ENCODE measurements at places on chromosomes 5 and 9.

DNA sequence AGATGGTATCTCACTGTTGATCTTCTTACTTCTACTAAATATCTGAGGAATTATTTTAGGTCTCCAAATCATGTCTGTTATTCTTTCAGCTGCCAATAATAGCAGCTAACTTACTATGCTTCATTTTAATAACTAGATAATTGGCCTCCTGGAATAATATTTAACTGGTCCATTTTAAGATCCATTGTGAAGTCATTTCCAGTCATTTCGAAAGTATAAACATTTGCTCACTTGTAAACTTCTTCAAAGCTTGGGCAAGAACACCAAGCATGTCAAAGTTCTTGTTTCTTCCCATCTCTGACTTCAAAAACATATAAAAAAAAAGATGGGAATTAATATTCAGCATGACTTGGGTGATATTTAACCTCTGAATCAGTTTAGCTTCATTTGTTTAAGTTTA, 61.4 kb upstream of the MRPS30 start:
- no peak for DNase-seq

DNA sequence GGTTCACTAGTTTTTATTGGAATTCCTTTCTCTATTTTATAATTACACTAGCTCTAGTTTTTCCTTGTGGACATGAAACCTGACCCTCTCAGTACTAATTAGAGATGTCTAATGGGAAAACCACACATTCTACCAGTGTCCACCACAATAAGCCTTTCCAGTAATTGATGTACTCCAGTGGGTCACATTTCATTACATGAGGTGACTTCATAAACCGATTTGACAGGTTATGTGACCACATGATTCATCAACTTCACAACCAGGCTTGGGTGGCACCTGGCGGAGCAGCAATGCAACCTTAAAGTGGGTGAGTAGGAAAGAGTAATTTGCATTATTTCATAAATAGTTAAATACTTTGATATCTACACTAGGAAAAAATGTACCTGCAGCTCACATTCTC, 284.2 kb upstream of the ADAMTS16 start:
- no peak for DNase-seq

DNA sequence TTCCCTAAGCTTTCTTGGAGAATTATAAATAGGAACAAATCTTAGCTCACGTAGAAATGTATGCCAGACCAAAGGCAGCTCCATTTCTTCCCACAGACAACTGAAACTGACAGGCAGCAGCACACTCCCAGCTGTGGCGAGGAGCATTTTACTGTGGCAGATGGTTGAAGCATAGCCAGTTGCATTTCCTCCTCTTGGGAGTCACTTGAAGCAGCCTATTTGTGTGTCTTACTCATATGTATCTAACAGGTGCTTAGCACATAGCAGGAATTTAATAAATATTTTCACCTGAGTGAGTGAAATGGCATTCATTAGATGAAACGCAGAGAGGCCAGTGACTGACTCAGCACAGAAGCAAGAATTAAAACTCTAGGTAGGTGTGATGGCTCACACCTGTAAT, 12.3 kb upstream of the MTMR12 start:
- no peak for DNase-seq

- DNase-seq: no peak
Measured at GRCh38 chr5:119200795-119201194, 129.9 kb downstream of the DMXL1 start.

GRCh38 chr9:96241391-96241809, 60.6 kb downstream of the HSD17B3 start:
- DNase-seq: peak; percentile 36

DNA sequence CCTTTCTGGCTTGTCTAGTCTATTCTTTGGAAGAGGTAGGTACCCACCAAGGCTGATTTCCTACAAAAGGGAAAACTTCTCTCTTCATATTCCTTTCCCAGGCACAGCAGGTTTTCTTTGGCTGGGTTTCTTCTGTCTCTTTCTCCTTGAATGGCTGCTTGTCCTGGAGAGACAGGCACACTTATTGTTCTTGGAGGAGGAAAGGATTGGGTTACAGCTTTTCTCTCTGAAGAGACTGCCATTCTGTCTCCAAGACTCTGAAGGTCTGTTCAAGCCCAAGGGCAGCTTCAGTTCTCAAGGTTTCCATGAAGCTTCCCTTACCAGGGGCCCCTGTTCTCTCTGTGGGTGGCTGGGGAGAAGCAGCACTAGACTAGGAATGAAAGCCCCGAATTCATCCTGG, 33.9 kb downstream of the ACTBL2 start:
- no peak for DNase-seq

DNA sequence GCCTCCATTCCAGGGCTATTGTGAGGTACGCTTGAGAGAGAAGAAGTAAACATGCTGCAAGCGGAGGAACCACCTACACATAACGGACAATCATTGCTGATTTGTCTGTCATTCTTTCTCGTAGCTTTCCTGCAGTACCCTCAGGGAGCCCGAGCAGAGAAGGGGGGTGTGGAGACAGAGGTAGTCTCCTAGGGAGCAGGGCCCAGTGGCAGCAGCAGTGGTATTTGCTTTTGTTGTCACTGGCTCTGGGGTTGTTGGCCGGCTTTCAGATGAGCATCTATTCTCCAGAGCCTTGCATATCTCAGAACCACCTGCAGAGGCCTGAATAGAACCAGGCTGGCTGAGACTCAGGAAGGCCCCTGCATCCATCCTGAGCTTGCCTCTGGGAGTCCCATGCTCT, 19.9 kb downstream of the ENHO start:
- DNase-seq: no peak

GRCh38 chr9:95718263-95718662, 157.2 kb upstream of the ERCC6L2 start:
- no peak for DNase-seq

DNA sequence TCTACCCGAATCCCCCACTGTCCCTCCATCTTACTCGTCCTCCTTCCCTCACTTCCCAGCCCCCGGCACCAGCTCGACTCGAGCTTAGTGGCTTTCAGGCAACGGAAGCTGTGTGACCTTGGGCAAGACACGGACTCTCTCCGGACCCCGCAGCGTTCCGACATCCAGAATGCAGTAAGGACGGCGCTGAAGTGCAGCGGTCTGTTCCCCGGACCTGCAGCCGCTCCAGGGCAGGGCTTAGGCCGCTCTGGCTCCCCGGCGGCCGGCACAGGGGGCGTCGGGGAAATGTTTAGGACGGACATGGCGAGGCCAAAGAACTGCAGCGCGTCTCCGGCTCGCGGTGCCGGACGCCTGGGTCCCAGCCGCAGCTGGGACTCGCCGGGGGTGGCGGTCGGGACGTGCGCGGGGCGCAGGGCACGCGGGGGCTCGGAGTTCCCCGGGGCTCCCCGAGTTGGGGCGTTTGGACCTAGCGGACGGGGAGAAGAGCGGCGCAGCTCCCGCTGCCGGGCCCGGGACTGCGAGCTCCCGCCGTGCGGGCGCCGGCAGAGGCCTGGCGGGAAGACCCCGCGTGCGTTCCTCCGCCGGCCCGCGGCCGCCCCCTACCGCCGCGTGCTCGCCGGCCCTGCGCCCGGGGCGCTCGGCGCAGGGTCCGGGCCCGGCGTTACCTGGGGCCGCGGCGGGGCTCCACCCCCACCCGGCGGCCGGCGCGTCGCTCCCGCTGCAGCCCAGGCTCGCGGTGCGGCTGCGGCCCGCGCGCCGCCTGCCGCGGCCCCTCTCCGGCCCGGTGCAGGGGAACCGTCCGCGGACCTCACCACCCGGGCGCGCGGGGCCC, 5.6 kb upstream of the RNF44 start:
- DNase-seq: peak; percentile 52

- no peak for DNase-seq
Measured at GRCh38 chr5:158055111-158055501, 196.2 kb upstream of the CLINT1 start.

- DNase-seq: no peak
Measured at GRCh38 chr9:80094176-80094771, 522.5 kb downstream of the TLE4 start.

- DNase-seq: no peak
Measured at GRCh38 chr5:45162974-45163373, 354.2 kb downstream of the MRPS30 start.

All from CD4-positive, alpha-beta T cell treated with Interleukin-10 for 1 hour (primary cell).